ENCODE measurements at places on chromosomes 16 and 17.

GRCh38 chr16:12166271-12166670 is 189.7 kb downstream of the SNX29 start:
- no peak for DNase-seq

DNA sequence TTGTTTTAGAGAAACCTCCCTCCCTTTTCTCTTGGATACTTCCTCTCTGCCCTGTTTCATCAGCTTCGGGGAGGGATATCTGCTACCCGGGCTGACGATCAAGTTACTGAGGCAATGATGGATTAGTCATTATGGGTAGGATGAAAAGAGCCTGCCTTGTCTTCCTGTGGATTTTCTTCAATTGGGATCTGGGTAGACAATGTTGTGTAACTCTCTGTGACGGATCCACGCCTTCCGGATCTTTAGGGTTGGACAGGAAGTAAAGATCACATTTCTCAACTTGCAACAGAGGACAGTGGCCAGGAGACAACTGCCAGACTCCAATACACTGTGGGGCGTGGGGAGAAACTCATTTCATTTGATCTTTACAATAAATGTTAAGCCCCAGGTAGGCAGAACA is 11.3 kb upstream of the CHST6 start:
- DNase-seq, result no peak

- no peak for DNase-seq
These were observed 53.7 kb downstream of the WDR45B start for GRCh38 chr17:82594571-82594970.

DNA sequence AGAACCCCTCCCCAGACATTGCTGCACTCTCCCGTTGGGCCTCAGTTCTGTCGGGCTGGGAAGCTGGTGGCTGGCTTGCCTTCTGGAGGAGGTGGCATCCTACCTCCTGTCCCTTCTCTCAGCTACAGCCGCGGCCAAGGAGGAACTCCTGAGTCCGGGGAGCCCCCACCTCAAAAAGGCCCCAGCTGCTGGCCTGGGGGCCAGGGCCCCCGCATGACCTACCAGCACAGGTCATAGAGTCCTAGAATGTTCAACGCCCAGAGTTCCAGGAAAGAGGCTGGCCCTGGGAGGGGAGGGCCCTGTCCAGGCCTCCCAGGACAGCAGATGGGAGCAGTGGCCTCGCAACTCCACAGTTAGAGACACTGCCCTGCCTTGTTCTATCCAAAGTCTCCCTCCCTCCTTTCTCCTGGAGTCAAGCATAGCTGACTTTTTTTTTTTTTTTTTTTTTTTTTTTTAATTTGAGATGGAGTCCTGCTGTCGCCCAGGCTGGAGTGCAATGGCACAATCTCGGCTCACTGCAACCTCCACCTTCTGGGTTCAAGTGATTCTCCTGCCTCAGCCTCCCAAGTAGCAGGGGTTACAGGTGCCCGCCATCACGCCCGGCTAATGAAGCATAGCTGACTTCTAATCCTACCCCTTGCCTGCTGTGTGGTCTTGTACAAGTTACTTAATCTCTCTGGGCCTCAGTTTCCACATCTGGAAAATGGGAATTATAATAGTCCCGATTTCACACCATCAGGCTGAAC is 7.1 kb downstream of the CARHSP1 start:
- no peak for DNase-seq

DNA sequence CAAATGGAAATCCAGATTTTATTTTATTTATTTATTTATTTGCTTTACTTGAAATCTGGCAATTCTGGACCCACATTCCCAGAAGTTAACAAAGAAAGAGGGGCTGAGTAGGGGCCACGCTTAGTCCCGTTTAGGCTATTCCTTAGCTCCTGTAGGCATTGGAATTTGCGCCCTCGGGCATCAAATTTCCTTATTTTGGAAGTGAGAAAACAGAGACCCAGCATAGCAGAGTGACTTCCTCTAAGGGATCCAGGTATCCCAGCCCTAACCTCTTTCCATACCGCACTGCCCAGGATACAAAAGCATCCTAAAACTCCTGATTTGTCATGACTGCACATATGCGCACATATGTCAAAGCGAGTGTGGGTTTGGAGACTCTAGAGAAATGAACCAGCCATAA is 19.0 kb upstream of the SMG1 start:
- no peak for DNase-seq

GRCh38 chr16:52141871-52142270 is 405.1 kb downstream of the TOX3 start:
- no peak for DNase-seq

- no peak for DNase-seq
These were observed 92.9 kb downstream of the C16orf78 start for GRCh38 chr16:49466529-49466831.

DNA sequence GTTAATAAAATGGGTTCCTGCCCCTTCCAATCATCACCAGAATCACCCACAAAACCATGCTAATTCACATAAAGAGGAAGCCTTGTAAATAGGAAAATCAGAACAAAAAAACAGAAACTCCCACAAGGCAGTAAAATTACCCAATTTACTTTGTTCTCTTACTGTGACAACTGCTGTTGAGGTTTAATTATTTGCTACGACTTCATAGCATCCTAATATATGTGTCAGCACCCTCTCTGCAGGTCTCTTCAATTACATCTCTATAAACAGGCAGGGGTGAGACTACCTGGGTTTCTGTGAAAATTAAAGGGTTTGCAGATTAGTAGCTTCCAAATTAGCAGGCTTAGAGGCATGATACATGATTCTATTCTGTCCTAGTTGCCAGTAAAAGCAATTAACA is 2.7 kb downstream of the WDR59 start:
- DNase-seq, result no peak

DNA sequence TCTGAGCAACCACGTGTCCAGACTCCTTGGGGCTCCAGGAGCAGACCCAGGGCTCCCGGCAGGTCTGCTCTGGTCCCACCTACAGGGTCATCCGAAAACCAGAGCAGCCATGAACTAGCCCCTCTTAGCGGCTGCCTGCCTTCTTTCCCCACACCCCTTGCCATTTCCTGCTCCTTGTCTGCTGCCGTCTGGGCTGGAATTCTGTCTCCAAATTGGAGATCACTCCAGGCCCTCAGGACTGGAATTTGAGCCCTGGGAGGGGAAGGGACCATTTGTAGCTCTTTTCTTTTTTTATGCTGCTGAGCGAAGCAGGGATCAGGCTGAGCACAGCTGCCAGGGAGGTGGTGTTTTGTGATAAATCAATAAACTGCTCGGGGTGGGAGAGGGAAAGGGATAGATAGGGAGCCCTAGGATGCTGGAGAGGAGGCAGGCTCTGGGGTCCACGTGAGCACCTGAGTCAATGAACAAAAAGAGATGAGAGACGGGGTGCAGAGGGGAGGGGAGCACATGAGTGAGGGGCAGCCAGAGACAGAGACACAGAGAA is 257.5 kb downstream of the ENGASE start:
- DNase-seq, result no peak

DNA sequence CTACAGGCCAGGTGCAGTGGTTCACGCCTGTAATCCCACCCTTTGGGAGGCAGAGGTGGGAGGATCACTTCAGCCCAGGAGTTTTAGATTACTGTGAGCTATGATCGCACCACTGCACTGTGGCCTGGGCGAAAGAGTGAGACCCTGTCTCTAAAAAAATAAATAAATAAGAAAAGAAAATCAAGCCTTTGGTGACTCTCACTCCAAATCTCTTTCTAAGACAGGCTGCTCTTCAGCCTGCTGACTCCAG is 976 bp downstream of the ABCC3 start:
- DNase-seq, result no peak

- no peak for DNase-seq
These were observed 47.7 kb downstream of the TK2 start for GRCh38 chr16:66502020-66502913.

GRCh38 chr17:51000835-51001638 is 119.6 kb downstream of the SPAG9 start:
- DNase-seq, result no peak

DNA sequence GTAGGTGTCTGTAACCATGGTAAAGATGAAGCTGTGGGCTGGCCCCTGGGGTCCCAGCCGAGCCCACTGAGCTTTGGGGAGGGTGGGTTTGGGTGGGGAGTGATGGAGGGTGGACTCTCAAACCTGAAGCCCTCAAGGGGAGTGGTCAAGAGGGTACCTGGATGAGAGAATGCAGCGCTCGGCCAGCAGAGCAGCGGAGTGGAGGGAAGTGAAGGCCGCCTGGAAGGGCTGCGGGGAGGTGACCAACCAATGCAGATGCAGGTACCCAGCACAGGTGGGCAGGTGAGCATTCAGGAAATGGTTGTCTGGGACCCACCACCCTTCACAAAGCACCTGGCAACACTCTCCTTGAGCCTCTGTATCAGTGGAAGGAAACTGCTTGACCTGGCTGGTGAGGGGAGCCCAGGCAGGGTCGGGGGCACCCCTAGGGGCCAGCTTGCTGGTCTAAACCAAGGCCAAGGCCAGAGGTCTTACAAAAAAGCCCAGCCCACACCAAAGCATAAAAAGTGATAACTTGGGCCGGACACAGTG is 3.4 kb upstream of the SLC5A10 start:
- no peak for DNase-seq

GRCh38 chr16:27366687-27367460 is 35.1 kb upstream of the IL21R start:
- no peak for DNase-seq

DNA sequence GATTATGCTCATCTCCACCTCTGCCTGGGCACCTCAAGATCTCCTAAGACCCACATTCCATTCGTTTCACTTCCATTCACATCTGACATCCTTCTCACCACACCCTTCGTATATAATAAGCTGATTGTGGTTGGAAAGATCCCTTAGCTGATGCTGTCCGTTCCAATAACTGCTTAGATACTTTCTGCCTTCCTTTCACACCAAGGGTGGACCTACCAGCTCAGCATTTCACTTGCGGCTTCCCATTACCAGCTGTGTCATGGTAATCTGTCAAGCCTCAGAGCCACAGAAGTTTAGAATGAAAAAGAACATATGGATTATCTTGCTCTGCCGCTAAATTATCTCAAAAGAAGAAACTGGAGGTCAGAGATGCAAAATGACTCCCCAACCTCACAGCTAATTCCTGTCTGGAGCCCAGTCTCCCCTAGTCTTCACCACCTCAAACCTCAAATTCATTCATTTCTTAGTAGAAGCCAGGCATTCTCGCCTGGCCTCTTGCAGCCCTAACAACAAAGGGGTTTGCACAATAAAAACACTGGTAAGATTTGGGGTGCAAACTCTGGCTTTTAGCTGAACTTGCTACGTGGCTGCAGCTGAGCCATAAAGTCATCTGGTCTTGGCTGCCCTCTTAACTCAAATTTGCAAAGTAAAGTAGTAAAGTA is 182.8 kb upstream of the HS3ST3A1 start:
- no peak for DNase-seq

- DNase-seq, result no peak
These were observed 41.5 kb downstream of the SHISA9 start for GRCh38 chr16:12942861-12943260.

All from stimulated activated CD4-positive, alpha-beta T cell treated with anti-CD3 and anti-CD28 coated beads, Interleukin-1b, Interleukin-23, amount 100 ng/mL, for 1 hour (primary cell).